ENCODE measurements at places on chromosomes 13 and 19.

DNA sequence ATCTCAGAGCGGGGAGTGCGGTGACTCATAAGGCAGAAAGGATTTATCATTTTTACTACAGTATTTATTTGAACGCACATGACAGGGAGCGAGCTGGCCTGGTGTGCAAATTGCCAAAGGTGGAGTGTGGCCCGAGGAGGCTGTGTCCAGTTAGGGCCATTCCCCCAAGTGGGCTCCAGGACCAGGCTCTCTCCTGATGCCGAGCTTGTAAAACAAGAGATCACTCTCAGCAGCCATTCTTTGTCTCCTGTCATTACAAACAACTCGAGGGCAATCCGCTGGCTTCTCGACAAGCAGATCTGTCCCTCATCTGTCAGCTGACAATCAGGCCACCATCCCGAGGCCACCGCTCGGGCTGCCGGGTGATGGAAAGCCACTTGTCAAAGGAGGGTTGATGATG lies 418.9 kb downstream of the ZNF536 start:
- no peak for DNase-seq

DNA sequence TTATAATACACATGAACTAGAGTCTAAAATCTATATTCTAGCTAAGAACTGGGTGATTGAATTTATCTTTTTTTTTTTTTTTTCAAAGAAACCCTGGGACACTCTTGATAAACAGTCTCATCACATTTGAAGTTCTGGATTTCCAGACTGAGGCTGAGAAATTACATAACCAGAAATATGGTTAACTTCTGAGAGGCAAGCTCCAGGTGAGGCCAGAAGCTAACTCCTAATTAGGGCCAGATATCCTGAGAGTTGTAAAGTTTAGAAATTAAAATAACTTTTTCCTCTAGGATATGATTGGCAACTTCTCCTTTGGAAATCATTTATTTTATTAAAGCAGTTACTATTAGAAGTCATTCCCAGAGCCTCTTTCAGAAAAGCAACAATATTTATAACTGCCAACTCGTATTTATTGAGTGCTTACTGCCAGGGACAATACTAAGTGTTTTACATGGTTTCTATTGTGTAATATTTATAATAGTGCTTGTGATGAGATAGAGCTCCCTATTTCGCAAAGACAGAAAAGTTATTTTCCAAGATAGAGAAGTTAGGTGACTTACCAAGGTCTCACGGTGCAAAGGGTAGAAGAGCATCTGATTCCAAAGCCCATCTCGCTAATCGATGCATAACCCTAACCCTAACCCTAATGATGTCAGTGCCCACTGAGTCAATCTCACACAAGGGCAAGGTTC lies 187.7 kb downstream of the DCT start:
- no peak for DNase-seq

- DNase-seq: no peak
These were observed 149.3 kb downstream of the VWA8 start for GRCh38 chr13:41811588-41812021.

GRCh38 chr13:98299966-98300350 lies 122.9 kb upstream of the RNF113B start:
- DNase-seq: peak; percentile 30

DNA sequence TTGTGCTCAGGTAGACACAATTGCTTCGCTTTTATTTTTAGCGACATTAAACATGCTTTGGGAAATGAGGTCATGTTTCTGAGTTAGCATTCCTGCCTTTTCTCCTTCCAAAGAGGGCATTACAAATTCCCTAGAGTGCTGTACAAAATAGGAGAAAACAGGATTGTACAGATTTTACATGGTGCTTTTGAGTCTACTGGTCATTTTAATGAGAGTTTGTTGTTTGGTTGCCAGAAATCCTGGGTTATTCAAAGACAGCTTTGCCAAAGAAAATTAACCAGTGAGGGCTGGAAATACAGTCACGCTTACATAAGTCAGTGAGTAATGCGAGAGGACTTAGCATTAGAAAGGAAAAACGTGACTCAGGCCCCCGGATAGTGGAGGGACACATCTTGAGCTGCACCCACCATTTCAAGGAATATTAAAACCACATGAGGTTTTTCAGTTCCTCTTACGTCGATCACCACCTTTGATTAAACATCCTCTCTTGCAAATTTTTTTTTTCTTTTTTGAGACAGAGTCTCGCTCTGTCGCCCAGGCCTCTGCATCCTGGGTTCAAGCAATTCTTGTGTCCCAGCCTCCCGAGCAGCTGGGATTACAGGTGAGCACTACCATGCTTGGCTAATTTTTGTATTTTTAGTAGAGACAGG lies 55.4 kb downstream of the SACS start:
- DNase-seq: peak; percentile 91

DNA sequence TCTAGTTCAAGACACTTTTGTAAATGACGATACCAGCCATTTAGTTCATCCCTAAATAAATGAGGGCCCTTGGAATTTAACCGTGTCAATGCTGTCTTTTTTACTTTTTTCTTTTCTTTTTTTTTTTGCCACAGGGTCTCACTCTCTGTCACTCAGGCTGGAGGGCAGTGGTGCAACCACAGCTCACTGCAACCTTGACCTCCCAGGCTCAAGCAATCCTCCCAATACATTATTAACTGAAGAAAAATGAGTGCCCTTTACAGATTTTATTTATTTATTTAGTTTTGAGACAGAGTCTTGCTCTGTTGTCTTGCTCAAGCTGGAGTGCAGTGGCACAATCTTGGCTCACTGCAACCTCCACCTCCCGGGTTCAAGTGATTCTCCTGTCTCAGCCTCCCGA lies 2.9 kb upstream of the MED4 start:
- no peak for DNase-seq

GRCh38 chr19:19095691-19096090 lies 31.9 kb downstream of the SLC25A42 start:
- DNase-seq: no peak

GRCh38 chr19:46555628-46556280 lies 45.4 kb upstream of the CALM3 start:
- DNase-seq: no peak

DNA sequence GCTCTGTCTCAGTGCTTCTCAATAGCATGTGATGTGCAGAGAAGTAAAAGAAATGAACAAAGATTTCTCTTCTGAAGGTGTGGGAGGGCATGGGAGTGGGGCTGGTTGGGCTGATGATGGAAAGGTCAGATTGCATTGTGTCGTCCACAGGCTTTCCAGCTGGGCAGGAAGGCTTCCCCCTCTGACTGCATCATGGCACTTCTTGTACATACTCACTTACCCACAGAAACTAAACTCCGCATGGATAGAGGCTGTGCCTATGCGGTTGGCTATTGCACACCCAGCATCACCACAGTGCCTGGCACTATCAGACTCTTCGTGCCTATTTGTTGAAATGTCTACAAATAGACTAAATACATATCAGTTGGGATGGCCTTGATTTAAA lies 24.4 kb upstream of the TNFSF11 start:
- DNase-seq: no peak

Data from AG20443 (cell line).